ENCODE measurements at places on chromosomes 4 and X.

- DNase-seq: no peak
Measured at GRCh38 chr4:98092833-98093439, 50.3 kb downstream of the STPG2 start.

DNA sequence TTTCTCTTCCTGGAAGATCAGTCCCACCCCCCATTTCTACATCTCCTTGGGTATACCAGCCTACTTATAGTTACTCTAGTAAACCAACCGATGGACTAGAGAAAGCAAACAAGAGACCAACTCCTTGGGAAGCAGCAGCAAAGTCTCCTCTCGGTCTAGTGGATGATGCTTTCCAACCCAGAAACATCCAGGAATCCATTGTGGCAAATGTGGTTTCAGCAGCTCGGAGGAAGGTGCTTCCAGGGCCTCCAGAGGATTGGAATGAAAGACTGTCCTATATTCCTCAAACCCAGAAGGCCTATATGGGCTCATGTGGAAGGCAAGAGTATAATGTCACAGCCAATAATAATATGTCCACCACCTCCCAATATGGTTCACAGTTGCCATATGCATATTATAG lies 78.2 kb upstream of the MYOZ2 start:
- DNase-seq: no peak

- no peak for DNase-seq
Measured at GRCh38 chr4:156578005-156578404, 393.6 kb downstream of the PDGFC start.

DNA sequence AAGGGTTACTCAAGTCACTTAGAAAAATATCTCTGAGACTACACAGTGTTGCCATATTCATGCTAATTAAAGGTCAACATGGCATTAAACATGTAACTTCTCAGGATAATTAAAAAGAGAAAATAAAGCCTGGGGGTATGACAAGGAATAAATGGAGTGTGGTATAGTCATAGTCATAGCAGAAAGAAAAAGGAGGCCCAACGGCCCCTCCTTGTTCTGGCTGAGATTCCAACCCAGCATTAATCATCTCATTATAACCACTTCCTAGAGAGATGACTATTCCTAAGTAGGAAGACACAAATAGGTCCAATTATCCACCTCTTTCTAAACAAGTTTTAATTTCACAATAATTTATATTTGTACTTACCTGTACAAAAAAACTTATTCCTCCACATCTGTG lies 778.4 kb upstream of the AADAT start:
- no peak for DNase-seq

Measured in activated CD8-positive, alpha-beta memory T cell treated with anti-CD3 and anti-CD28 coated beads, Interleukin-2, amount 50 U/mL, for 4 hours (primary cell).